ENCODE measurements at places on chromosomes 13 and 19.
A peak's percentile ranks its signal among the peaks of the same experiment; 100 is the strongest.

DNA sequence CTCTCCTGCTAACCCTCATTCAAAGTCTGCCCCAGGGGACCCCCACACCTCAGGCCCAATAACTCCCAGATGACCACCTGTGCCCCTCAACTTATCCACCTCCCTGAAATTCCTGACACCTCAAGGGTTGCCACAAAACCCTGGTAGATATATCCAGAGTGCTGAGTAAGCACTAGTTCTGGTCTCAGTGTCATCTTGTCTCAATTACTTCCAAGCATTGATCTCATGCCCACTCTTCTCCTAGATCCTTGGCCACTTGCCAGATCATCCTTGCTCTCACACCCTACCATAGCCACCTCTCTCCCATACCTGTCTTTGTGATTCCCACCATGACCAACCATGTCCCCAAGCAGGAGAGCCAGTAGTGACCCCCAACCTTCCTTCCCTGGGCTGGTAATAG, 2.0 kb downstream of the ZNF416 start:
- no peak for DNase-seq

DNA sequence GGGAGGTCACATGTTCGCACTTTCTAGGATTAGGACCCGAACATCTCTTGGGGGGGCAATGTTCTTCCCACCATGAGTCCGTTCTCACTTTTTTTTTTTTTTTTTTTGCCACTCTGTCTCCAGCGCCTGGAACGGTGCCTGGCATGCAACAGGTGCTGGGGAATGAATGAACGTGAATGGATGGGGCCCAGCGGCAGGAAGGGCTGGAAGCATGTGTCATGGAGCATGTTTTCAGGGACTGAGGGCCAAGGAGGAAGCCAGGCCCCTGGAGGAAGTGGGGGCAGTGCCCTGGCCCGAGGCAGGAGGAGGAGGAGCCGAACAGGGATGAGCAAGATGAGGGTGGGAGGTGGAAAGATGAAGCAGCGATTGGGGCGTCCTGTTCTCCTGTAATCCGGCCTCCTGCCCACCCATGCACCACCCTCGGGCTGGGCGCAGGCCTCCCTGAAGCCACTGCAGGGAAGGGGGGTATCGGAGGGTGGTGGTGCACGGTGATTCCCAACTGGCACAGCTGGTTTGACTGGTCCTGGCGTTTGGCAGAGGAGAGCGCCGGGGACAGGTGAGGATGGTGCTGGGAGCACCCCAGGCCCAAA, 8.8 kb upstream of the SULT2B1 start:
- no peak for DNase-seq

DNA sequence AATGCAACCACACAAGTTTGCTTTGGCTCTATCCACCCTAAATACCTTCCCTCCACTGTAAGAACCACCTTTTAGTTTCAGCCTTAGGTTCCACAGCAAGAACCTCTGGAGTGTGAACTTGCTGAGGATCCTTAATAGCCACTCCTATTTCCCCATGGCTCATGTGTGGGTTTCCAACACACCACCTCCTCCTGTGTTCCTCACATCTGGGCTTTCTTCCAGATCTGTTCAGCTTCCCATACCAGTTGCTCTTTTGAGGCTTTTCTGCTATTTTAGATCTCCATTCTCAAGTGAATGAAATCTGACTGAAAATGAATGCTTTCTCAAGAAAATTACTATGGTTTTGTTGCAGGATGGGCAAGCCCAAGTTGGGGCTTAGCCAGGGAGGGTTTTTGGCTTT, 104.8 kb upstream of the MIR17HG start:
- DNase-seq = no peak

DNA sequence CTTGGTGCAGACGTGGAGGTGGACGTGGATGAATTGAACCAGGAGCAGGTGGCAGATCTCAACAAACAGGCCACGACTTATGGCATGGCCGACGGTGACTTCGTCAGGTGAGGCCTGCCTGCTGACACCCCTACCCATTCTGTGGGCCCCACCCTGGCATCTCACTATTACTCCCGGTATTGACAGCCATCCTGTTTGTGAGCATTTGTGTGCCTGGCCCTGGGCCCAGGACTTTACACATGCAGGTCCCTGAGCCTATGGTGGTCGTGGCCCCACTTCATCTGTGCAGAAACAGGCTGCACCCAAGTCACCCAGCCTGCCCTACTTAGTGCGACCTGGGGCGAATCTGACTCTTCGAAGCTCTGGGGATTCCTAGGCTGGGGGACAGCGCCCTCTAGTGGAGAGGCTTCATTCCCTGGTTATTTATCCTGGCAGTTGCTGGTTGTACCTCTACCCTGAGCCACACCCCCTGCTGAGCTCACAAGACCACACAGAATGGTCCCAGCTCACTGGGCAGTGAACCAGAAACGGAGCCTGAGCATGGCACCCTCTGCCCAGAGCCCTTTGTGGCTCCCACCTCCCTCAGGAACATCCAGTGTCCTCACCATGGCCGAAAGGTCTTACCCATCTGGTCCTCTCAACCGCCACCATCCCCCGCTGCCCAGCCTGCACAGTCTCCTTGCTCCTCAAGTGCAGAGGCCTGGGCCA, 16.9 kb downstream of the ZNF296 start:
- DNase-seq = peak; percentile 37

DNA sequence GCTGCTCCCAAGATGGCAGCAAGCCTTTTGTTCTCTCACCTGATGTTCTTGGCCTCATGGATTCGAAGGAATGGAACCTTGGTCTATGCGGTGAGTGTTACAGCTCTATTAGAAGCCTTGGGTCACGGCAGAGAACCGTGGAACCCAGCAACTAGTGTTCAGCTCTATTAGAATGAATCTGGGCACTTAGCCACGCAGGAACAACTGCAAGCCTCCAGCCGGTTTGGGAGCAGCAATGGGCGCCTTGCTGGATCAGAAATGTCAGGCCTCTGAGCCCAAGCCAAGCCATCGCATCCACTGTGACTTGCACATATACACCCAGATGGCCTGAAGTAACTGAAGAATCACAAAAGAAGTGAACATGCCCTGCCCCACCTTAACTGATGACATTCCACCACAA, 1100.7 kb upstream of the PRR20A start:
- no peak for DNase-seq

- no peak for DNase-seq
Measured at GRCh38 chr13:91546900-91547299, 148.5 kb downstream of the GPC5 start.

DNA sequence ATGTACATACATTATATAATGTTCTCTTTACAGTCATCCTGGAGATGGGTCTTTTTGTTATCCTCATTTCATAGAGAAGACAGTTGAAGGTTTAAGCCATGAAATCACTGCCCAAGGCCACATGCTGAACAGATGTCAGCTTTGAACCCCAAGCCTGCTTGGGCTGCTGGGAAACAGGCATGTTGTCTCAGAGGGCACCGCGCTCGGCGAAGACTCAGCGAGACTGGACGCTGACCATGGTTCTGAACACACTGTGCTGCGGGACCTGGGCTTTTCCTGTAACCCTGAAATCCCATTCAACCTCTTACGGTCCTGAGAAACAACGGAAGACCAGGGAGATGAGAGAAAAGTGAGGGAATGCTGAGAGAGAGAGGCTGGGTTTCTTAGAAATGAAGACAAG, 27.3 kb downstream of the LRFN3 start:
- DNase-seq = no peak

GRCh38 chr19:46603195-46603637, 2.1 kb downstream of the CALM3 start:
- DNase-seq = no peak

DNA sequence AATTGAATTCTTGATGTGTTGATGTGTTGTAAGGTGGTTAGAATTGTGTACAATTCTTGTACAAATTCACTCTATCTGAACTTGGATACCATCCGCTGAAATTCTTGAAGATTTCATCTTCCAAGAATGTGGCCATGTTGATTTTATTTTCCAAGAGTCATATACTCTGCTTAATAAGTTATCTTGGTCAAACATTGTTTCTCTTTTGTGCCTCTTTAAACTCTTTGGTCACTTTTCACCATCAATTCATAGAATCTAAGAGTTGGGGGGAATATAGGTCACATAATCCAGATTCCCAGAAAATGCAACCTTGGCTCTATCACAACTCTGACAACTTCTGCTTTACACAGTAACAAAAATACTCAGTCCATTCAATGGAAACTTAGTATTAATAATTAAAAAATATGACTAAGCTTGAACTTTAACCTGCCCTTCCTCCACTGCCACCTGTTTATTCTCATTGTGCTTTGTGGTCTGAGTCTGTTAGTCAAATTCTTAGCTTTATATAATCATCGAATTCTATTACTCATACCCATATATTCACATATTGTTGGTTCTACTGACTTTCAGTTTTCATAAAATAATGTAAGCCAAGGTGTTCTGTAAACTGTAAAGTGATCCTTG, 373.2 kb downstream of the LMO7 start:
- DNase-seq = no peak

DNA sequence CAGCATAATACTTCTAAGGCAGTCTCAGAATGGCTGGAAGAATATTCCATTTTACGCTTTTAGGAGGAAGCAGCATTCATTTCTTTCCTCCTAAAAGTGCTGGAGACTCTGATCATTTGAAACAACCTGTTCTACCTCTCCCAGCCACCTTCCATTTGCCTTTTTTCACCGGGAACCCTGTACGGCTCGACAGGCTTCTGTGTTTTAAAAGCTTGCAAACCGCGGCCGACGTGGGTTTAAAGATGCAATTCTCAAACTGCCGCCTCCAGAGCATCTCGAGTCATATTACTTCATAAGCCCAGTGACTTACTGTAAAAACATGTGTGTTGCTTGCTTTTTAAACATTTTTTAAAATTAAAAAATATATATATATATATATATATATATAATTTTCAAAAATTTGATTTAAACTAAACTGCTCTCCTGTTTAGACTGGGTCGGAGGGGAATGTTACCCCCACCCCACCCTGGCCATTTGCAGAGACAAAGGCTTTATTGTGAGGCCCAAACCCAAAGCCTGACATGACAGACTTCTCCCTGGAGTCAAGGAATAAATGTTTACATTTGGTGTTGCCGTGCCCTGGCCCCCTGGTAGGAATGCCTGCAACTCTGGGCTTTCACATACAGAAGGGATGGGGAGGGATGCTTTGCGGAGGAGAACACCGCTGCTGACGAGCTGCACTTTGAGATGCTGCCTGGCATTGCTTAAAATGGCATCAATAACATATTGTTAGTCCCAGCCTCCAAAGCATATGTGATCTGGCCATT, 30.4 kb downstream of the ZNF536 start:
- DNase-seq = no peak

- DNase-seq = no peak
Measured at GRCh38 chr13:105798541-105798940, 736.9 kb downstream of the EFNB2 start.

GRCh38 chr13:79671420-79671819, 190.5 kb downstream of the NDFIP2 start:
- DNase-seq = no peak

GRCh38 chr19:2233601-2234280, 2.4 kb downstream of the PLEKHJ1 start:
- DNase-seq = no peak
